ENCODE measurements at places on chromosomes 6 and 20.
A peak's percentile ranks its signal among the peaks of the same experiment; 100 is the strongest.

- H3K4me3 ChIP-seq = no peak overlapping the region
- no peak for DNase-seq
- H3K36me3 ChIP-seq = no peaks in the 10 kb centered on the region
- no peaks in the 10 kb centered on the region for H3K27me3 ChIP-seq
Observed at GRCh38 chr6:12483712-12484111, 193.6 kb downstream of the EDN1 start.

GRCh38 chr20:12067686-12068085, 150.0 kb downstream of the BTBD3 start:
- H3K36me3 ChIP-seq = no peaks in the 10 kb centered on the region
- no peaks in the 10 kb centered on the region for H3K27me3 ChIP-seq
- H3K4me1 ChIP-seq = no peaks in the 10 kb centered on the region
- no peak overlapping the region for H3K4me3 ChIP-seq
- H3K27ac ChIP-seq = no peak overlapping the region

DNA sequence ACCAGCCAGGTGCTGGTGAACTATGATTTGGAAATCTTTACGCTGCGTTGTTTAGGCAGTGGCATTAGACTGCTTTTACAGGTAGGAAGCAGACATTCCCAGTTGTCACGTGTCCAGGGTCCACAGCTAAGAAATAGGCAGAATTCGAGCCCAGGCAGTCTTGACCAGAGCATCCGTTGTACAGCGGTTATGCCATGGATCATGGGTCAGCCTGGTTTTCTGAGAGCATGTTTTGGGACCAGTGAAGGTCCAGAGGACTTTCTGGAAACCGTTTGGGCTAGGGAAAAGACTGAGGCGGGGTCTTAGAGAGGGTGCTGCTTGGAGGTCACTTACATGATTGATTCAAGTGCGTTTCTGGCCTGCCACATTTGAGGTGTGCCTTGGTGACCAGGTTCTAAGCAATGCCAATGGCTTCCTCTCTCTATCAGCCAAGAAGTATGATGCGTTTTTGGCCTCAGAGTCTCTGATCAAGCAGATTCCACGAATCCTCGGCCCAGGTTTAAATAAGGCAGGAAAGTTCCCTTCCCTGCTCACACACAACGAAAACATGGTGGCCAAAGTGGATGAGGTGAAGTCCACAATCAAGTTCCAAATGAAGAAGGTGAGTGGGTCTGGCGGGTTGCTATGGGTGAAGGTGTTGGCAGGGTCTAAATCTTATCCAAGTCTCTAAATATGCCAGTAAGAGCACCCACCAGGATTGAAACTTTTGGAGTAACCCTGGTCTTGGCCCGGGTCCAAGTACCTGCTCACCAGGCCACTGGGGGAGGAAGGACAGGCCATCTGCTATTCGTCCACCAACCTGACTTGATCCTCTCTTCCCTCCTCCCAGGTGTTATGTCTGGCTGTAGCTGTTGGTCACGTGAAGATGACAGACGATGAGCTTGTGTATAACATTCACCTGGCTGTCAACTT, 1.8 kb downstream of the RPL10A start:
- peak overlapping the region; percentile 67 for H3K4me3 ChIP-seq
- H3K4me1 ChIP-seq = no peaks in the 10 kb centered on the region
- no peaks in the 10 kb centered on the region for H3K27me3 ChIP-seq
- no peaks in the 10 kb centered on the region for H3K36me3 ChIP-seq
- peak; percentile 52 for DNase-seq

- no peaks in the 10 kb centered on the region for H3K27me3 ChIP-seq
- no peak overlapping the region for H3K4me3 ChIP-seq
- no peak for DNase-seq
- H3K27ac ChIP-seq = no peak overlapping the region
Observed at GRCh38 chr6:129476810-129477209, 233.2 kb downstream of the ARHGAP18 start.

- peak; percentile 63 for DNase-seq
- no peaks in the 10 kb centered on the region for H3K27me3 ChIP-seq
- peaks cover 16% of the 10 kb centered on the region for H3K4me1 ChIP-seq
- peak overlapping the region; percentile 98 for H3K27ac ChIP-seq
- H3K36me3 ChIP-seq = no peaks in the 10 kb centered on the region
Observed at GRCh38 chr6:30687659-30688431, 1.4 kb upstream of the PPP1R18 start.

- no peaks in the 10 kb centered on the region for H3K36me3 ChIP-seq
- H3K27ac ChIP-seq = no peak overlapping the region
- no peak for DNase-seq
- H3K27me3 ChIP-seq = no peaks in the 10 kb centered on the region
- H3K4me1 ChIP-seq = no peaks in the 10 kb centered on the region
Observed at GRCh38 chr6:7479801-7480266, 61.6 kb upstream of the DSP start.

DNA sequence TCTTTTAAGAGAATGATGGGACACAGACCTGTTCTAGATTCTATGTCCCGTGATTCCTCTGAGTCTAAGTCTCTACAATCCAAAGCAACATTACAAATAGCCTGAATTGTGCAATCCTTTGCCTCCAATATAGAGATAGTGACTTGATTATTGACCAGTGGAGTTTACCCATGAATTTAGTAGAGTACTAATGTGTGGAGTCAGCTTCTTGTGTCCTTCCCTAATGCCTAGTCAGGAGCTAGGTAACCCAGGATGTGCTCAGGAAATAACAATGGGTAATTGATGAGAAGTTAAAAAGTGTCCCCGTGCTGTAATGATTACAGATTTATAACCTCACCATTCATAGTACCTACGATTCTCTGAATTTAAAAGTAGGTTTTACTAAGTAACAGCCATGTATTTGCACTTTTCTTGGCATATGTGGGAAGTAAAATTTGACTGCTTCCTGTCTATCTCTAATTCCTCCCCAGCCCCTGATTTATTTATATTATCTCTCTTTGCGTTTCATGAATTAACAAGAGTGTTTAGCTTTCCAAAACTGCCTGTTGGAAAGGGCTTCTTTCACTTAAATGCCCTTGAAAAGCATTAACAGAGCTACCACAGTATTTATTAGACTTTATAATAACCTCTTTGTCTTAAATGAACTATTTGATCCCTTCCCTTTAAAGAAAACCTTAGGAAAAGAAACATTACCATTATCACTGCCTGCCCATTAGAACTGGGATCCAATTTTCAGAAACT, 30.5 kb downstream of the NEDD9 start:
- DNase-seq = no peak
- H3K36me3 ChIP-seq = no peaks in the 10 kb centered on the region
- H3K27me3 ChIP-seq = no peaks in the 10 kb centered on the region
- no peak overlapping the region for H3K27ac ChIP-seq
- H3K4me1 ChIP-seq = no peaks in the 10 kb centered on the region

GRCh38 chr20:38092260-38092857, 58.8 kb downstream of the RPRD1B start:
- no peaks in the 10 kb centered on the region for H3K4me1 ChIP-seq
- no peak for DNase-seq
- H3K4me3 ChIP-seq = no peak overlapping the region
- H3K27ac ChIP-seq = peak overlapping the region; percentile 57
- no peaks in the 10 kb centered on the region for H3K36me3 ChIP-seq

DNA sequence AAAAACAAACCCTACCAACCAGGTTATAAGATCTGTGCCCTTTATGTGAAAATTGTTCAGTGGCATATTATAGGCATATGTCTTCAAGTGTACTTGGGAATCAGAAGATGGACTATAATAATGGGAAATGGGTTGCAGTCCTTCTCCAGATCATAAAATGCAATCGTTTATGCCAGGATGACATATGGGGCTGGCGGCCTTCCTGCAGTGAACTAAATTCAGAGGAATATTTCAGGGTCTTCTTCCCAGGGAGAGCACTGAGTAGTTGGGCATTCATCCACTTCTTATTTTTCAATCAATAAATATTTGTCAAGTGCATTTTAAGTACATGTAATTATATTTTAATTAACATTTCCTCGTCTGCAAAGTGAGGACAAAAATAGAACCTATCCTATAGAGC, 176.2 kb upstream of the CNR1 start:
- no peak overlapping the region for H3K4me3 ChIP-seq
- H3K27me3 ChIP-seq = no peaks in the 10 kb centered on the region
- H3K36me3 ChIP-seq = no peaks in the 10 kb centered on the region

DNA sequence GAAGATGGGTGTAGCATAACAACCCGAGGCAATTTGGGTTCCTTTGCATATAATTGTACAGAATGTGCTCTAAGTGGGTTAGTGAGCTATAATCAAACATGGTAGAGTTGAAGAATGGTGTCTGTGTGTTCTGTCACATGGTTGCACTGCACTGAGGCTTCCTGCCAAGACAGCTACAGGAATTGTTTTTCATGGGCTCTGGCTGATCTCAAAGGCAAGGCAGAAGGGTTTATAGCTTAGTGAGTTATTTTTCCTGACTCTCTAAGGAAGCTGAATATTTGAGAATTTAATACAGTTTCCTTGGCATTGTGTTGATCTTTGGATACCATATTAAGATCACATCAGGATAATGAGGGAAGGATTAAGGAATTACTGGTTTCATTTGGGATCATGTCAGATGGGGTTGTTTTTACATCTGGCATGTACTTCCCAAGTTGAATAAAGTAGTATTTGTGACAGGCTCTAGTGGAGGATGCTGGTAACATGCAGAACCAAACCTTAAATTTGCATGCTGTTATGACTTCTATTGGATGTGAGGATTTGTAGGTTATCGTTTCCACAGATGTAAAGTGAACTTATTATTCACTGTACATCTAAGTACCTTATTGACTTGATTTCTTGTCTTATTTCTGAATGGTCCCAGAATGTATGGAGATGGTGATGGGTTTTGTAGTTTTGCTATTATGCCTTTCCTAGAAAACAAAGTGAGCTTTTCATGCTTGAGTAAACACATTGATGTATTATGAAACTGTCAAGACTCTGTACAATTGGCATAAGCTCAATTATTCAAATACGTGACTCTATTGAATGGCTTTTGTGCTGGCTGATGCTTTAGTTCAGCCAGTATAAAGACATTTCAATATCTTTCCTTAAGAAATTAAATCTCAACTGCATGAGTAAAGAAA, 43.3 kb downstream of the LRRC1 start:
- H3K36me3 ChIP-seq = no peaks in the 10 kb centered on the region
- H3K4me3 ChIP-seq = no peak overlapping the region
- DNase-seq = peak; percentile 22
- no peaks in the 10 kb centered on the region for H3K4me1 ChIP-seq
- H3K27ac ChIP-seq = no peak overlapping the region

All from uterus (tissue), 4 donors.